ENCODE measurements at places on chromosomes 6 and 20.
A peak's percentile ranks its signal among the peaks of the same experiment; 100 is the strongest.

GRCh38 chr6:74768120-74768519 lies 437.7 kb downstream of the COL12A1 start:
- DNase-seq: no peak

- DNase-seq: no peak
These were observed 11.7 kb downstream of the DAAM2 start for GRCh38 chr6:39803872-39804271.

DNA sequence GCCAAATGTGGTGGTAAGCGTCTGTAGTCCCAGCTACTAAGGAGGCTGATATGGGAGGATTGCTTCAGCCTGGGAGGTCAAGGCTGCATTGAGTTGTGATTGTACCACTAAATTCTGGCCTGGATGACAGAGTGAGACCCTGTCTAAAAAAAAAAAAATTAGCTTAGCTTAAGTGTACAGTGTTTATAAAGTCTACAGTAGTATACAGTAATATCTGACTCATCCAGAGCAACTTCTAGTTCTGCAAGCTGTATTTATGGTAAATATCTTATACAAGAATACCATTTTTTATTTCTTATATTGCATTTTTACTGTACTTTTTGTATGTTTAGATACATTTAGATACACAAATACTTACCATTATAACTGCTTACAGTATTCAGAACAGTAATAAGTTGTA lies 58.1 kb downstream of the UQCC1 start:
- no peak for DNase-seq

DNA sequence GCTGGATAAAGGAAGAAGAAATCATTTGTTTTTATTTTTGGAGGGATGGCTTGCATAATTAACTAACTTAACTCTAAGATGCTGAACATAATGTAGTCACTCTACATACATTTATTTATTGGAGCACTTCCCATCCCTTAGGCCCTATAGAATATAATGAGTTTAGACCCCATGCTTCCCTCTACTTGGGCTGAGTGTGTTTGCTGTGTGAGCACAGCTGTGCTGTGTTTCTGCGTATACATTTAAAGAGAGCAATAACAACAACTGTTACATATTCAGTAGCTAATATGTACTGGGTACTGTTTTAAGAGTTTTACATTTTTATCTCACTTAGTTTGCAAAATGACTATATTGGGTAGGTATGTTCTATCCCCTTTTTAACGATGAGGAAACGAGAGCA lies 736.6 kb upstream of the NRSN1 start:
- no peak for DNase-seq

DNA sequence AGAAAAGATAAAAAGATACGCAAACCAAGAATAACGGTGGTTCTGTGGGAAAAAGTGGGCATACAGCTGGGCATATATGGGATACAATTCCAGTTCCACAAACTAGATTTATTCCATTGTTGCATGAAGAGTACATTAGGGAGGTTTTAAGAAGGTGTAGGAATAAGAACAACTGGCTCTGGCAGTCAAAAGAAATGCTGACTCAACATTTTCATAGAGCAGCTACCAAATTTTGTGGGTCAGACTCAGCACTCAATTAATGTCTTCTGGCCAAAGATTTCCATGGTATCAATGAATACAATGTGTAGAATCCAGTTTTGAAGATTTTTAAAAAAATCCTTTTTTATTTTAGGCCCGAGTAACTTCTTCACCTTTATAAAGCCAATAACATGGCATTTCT lies 40.2 kb downstream of the TP53INP2 start:
- no peak for DNase-seq

- DNase-seq: peak; percentile 72
These were observed 1.5 kb upstream of the CITED2 start for GRCh38 chr6:139376017-139376330.

DNA sequence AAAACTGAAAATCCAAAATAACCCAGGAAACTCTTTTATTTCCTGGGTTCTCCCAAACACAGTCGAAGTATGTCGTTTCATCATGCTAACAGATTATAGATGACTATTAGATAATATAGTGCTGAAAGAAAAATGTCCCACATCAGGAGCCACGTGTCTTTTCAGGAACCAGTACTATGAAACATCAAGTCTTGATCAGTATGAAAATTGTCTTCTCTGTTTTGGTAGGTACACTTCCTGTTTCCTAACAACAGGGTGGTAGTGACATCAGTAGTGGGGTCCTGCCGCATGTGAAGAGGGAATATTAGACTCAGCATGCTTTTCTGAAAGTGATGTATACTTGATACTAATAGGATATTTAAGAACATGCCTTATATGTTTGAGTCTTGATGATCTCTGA lies 136.7 kb downstream of the HIVEP1 start:
- no peak for DNase-seq

- DNase-seq: peak; percentile 36
These were observed 8.8 kb upstream of the CD93 start for GRCh38 chr20:23094927-23095326.

- no peak for DNase-seq
These were observed 131.0 kb downstream of the ANKRD60 start for GRCh38 chr20:58097429-58097828.

DNA sequence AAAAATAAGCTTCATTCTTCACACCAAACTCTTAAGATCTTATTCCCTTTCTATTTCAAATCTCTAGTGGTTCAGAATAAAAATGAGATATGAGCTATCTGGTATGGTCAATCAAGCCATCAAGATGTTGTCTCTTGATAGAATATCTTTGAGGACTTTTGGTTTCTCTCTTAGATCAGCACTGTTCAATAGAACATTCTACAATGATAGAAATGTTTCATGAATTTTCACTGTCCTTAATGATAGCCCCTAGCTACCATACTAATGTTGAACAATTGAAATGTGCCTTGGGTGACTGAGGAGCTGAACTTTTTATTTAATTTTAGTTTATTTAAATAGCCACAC lies 24.1 kb upstream of the HINT3 start:
- DNase-seq: no peak

GRCh38 chr6:167506443-167507301 lies 181.8 kb downstream of the TTLL2 start:
- no peak for DNase-seq

DNA sequence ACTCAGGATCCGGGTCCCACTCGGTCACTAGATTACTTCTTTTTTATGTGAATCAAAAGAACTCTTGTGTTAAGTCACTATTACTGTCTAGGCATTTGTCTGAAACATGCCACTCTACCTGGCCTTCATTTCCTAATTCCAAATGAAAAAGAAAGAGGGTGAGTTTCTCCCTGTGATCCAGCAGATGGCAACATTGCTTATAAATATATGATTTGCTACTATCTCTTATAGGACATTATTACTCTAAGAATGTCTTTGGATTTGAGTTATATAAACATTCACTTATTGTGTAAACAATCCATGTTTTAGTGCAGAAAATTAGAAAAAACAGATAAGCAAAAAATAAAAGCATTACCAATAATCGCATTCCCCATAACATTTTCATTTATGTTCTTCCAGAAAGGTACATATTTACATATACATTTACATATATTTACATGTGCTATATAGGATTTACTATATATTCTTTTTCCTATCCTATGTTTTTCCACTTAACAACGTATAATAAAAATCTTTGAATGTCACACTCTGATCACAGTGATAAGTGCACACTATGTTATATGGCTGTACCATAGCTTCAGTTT lies 66.9 kb downstream of the FAXC start:
- peak; percentile 9 for DNase-seq

GRCh38 chr6:44072959-44073611 lies 54.2 kb downstream of the MRPL14 start:
- no peak for DNase-seq

DNA sequence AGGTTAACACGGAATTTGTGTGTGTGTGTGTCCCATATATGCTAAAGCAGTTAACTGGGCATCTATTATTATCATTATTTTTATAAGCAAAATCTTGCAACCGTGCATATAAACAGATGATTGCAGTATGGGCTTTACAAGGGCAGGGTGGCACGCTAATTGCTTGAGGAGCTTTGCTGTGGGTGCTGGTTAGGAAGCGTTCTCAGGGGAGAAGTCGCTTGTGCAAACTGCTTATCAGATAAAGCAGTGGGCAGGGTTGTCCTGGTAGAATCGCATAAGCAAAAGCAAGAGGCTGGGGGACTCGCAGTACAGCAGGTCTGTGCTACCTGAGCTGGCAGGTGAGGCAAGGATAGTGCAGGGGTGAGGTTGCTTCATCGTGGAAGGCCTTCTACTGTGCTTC lies 9.7 kb upstream of the CCN6 start:
- no peak for DNase-seq

DNA sequence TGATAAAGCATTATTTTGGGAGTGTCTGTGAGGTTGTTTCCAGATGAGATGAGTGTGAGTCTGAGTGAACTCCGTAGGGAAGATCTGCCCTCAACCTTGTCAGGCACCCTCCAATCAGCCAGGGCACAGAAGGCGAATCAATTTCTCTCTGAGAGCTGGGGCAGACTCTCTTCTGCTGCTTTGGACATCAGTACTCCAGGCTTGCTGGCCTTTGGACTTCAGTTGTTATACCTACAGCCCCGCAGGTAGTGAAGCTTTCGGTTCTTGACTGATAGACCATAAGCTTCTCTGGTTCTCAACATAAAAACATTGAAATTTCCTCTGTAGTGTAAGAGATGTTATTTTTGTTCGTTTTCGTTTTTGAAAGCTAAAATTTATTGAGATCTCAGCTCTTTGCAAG lies 71.4 kb downstream of the MAFB start:
- DNase-seq: no peak

GRCh38 chr6:43983632-43984031 lies 143.6 kb downstream of the MRPL14 start:
- no peak for DNase-seq

GRCh38 chr6:165807249-165807960 lies 144.4 kb upstream of the PDE10A start:
- DNase-seq: no peak

GRCh38 chr6:169752074-169752623 lies 727 bp downstream of the ERMARD start:
- DNase-seq: no peak

Measured in MV-4-11 (cell line).